DMS153 (cell line): ENCODE measurements at places on chromosomes 1 and 21.

- DNase-seq, result no peak
Observed at GRCh38 chr1:198443365-198444233, 96.9 kb downstream of the ATP6V1G3 start.

DNA sequence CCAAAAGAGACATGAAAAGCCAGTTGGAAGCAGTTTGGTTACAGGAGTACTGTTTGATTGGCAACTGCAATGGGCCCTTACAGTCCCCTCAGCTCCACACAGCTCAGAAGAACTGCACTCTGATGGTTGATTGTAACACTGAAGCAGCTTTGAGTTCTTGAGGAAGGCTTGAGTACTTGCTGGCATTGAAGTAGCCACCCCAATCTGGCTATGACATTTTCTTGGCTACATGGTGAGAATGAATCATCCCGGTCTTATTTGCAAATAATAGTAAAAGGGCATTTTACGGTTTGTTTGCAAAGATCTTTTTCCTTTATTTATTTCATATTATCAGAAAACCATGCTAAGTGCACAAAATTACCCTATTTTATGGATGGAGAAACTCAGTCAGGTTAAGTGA lies 159.7 kb upstream of the BEND5 start:
- no peak for DNase-seq

- peak; percentile 45 for DNase-seq
Observed at GRCh38 chr1:101920577-101920976, 76.1 kb downstream of the OLFM3 start.

DNA sequence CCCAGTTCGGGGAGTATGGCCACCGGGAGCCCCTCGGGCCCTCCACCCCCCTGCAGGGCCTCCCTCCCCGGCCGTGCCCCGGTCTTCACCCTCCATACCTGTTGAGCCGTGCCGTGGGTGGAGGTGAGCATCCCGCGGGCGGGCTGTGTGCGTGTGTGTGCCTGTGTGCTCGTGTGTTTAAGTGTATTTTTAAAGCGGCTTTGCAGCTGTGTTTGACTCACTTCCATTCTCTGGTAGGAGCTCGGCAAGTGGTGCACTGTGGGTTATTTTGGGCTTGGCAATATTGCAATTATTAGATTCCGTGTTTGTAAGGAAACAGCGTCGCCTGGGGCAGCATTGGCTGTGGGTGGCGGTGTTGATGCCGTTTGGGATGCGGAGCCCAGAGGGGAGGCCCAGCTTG lies 20.3 kb upstream of the PLCH2 start:
- no peak for DNase-seq

DNA sequence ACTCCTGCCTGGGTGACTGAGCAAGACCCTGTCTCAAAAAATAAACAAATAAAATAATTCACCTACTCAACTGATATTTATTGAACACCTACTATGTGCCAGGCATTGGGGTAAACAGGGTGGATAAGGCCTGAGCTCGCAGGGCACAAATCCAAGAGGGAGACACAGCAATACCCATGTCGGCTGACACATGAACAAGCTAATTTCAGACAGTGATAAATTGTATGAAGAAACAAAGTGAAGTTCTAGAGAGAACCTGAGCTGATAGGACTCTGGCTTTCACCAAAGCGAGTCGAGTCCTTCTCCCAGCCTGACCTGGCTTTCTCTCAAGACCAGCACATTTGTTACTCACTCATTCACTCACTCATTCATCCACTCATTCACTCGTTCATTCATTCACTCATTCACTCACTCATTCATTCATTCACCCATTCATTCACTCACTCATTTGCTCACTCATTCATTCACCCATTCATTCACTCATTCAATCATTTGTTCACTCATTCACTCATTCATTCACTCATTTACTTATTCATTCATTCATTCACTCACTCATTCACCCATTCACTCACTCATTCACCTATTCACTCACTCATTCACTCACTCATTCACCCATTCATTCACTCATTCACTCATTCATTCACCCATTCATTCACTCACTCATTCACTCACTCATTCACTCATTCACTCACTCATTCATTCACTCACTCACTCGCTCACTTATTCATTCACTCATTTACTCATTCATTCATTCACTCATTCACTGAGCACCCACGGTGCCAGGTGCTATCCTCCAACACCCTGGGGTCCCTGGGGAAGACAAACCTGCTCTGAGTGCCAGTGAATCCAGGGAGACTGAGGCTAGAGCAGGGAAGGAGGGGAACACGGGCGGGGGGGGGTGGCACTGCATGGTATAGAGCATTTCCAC lies 37.4 kb upstream of the CASZ1 start:
- peak; percentile 28 for DNase-seq

- no peak for DNase-seq
Observed at GRCh38 chr1:43705334-43705733, 2.0 kb upstream of the ST3GAL3 start.

- no peak for DNase-seq
Observed at GRCh38 chr1:203181586-203182386, 4.7 kb downstream of the CHI3L1 start.

DNA sequence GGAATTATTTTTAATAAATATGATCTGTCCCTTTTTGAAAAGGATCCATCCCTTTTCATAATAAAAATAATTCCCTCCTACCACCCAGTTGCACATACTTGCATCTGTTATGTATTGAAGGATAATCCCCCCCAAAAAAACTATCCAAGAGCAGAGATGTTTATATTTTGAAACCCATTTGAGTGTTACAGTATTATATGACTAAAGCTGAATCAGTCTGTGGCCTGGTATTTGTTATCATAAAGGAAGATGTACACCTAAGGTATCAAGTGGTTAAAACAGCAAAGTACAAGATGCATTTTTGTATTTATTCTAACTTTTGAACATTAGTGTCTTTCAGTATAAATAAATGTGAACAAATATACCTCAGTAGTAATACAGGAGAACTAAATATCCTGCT lies 12.7 kb upstream of the TGFB2 start:
- DNase-seq, result no peak

- no peak for DNase-seq
Observed at GRCh38 chr21:34809822-34810221, 141.0 kb downstream of the CLIC6 start.

- DNase-seq, result peak; percentile 88
Observed at GRCh38 chr1:23528250-23528978, 2.6 kb downstream of the E2F2 start.

DNA sequence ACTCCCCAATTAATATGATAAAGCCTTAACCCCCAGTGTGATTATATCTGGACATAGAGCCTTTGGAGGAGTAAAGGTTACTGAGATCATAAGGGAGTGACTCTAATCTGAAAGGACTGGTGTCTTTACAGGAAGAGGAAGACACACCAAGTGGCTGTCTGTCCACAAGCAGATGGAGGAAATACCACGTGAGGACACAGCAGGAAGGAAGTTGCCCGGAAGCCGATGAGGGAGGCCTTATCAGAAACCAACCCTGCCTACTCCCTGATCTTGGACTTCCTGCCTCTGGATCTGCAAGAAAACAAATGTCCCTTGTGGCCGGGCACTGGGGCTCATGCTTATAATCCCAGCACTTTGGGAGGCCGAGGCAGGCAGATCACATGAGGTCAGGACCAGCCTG lies 110.3 kb upstream of the CHRM3 start:
- no peak for DNase-seq

DNA sequence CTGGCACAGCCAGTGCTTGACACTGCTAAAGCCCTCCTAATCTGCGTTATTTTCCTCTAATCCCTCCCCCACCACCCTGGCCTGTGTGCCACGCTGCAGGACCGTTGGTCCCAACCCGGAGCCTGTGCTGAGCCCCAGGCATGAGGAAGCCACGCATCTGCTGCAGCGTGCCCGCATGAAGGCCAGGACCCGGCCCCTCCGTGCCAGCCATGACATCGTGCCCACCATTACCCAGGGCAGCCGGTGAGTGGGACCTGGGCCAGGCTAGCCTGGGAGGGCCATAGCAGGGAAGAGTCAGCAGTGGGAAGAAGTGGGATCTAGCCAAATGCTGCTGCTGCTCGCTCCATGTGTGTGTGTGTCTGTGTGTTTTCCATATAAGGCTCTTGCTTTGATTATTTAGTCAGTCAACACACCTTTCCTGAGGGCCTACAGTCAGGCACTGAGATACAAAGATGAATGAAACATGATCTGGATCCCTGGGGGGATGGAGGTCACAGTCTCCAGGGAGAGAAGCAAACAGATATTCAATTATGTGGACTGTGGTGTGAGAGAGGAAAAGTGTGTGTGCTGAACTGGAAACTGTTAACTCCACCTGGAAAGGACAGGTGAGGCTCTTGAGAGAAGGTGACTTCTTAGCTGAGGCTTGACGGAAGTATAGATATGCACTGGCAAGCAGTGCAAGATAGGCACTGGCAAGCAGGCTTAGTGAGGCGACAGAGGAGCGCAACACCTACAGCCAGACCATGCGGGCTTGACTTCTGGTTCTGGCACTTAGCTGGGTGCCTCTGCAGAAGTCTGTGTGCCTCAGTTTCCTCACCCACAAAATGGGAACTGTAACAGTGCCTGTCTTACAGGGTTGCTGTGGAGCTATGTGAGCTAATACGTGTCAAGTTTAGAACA lies 15.9 kb downstream of the KIAA1614 start:
- DNase-seq, result peak; percentile 92

DNA sequence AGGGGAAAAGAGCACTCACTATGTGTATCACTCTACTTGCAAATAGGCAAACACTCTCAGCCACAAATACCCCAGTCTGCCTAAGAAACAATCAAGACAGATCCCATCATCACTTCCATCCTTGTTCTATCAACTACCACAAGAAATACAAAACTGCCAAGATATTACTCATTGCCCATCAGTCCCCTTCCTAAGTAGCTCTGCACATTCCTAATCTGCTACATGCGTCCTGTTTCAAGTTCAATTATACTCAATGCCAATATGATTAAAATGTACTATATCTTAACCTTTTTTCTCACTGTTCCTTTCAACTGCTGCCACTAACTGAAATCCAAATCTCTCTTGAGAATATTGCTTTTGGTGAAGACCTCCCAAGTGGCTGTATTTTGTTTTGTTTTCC lies 1688.4 kb downstream of the PLA2G4A start:
- DNase-seq, result no peak

GRCh38 chr1:172322219-172323061 lies 98.0 kb upstream of the C1orf105 start:
- no peak for DNase-seq

DNA sequence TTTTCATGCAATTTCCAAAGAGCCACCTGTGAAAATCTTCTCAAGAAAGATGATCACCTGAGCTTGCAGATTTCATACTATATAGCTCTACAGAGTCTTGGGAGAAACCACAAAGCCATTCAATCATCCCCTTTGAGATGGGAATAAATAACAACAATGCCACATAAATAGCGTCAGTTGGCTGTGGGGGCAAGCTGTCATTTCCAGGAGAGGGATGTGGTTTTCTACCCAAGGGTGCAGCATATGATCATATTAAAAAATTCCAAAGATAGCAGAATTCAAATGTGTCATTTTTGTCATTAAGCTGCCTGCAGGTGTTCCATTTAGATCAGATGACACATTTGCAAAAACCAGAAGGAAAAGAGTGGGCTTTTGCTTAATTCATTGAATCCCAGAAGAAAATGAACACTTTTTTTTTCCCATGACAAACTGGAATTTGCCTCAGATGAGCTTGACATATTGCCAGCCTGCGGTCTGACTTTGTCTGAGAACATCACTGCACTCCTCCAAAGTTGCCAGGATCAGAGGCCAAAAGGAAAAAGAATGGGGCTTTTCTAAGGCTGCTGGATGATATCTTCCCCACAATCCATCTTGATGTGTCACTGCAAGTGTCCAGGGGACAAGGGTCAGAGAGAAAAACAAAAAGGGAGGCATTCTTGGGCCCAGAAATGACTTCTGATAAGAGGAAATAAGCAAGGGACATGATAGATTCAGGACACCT lies 314.1 kb upstream of the USP25 start:
- DNase-seq, result no peak

GRCh38 chr1:179798864-179799516 lies 55.9 kb downstream of the FAM163A start:
- no peak for DNase-seq

GRCh38 chr1:95953015-95953414 lies 719.0 kb downstream of the RWDD3 start:
- DNase-seq, result peak; percentile 48

DNA sequence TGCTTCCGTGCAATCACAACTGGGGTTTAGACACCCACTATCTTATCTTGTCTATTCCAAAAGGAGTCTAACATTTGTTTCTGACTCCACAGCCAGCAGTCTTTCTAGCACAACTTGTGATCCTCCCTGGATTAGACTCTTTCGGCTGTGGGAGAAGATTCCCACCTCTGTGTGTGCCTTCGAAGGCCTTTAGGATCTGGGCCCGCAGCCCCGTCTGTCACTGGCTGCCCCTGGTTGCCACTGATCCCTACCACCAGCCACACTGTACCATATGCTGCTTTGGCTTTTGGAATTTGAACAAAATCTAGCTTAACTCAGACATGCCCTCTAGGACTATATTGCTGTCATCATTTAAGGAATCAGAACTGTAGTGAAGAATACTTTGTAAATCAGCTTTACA lies 18.0 kb downstream of the NTPCR start:
- DNase-seq, result no peak

DNA sequence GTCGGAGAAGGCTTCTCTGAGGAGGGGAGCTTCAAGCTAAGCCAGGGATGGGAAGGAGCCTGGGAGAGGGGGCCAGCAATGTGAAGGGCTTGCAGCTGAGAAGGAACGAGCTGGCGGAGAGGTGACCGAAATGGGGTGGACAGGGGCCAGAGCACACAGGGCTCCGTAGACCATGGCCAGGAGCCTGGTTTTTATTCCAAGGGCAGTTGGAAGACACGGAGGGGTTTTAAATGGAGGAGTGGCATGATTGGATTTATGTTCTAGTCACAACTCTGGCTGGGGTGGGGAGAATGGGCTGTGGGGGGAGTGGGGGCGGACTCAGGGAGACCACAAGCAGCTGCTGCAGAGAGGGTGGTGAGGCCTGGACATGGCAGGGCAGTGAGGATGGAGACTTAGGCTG lies 5.1 kb upstream of the EPS8L3 start:
- no peak for DNase-seq

- DNase-seq, result no peak
Observed at GRCh38 chr1:192807211-192808162, 1.4 kb upstream of the RGS2 start.

DNA sequence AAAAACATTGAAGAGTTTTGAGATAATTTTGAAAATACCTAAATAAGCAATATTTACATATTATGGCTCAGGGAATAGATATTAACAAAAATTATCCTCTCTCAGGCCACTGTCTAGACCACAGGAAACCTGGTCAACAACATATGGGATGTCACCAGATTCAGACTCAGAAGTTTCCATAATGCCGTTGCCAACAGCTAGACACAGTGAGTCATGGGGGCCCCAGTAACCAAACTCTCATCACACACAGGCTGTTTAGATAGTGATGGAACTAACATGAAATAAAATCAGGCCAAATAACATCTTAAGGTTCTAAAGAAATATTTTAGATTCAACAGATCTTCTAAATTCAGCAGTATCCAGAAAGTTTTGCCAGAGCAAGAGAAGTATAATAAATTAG lies 681.7 kb upstream of the ADAMTS5 start:
- no peak for DNase-seq

GRCh38 chr1:203225071-203225470 lies 4.4 kb downstream of the CHIT1 start:
- DNase-seq, result no peak

- DNase-seq, result no peak
Observed at GRCh38 chr1:42618866-42619265, 39.4 kb upstream of the PPIH start.
